ENCODE measurements at places on chromosomes 6 and 20.

DNA sequence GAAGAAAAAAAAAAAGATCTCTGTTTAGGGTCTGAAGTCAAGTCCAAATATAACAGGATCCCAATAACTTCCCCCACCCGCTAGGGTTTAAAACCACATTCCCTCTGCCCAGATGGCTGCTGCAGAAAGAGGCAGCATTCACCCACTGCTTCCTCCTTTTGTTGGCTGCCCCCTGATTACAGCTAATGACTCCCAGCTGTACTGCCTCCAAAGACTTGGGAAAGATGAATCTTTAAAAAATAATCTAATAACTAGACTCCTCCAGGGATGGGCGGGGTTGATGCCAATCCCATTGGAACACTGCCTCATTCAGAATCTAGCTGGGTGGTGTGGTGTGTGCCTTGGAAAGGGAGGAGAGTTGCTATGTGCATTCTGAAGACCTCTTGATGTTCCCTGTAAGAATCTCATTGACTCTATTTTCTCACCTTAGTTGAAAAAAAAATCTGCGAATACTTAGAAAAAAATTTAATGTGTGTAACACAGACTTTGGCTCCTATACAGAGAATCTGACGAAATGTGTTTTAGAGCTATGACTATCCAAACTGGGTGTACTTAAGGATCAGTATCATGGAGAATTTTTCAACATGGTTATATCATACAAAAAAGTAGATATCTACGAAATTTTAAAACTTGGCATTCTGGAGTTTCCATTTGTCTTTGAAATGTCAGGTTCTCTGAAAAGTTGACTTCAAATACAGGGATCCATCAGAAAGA lies 174.0 kb downstream of the RNF144B start:
- no peak for DNase-seq

- no peak for DNase-seq
These were observed 105.0 kb downstream of the TIAM2 start for GRCh38 chr6:155100087-155100486.

DNA sequence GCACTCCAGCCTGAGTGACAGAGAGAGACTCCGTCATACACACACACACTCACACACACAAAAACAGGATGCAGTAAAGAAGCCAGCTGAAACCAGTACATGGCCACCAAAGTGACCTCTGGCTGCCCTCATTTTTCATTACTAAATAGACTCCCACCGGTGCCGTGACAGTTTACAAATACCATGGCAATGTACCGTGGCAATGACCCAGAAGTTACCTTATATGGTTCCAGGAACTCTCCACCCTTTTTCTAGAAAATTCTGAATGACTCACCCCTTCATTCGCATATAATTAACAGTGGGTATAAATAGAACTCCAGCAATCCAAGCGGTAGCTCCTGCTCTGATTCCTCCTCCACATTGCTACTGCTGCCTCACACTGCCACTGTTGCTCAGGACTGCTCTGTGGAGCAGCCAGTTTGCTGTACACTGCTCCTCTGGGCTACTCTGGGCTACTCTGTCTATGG lies 57.7 kb downstream of the SNX5 start:
- no peak for DNase-seq

DNA sequence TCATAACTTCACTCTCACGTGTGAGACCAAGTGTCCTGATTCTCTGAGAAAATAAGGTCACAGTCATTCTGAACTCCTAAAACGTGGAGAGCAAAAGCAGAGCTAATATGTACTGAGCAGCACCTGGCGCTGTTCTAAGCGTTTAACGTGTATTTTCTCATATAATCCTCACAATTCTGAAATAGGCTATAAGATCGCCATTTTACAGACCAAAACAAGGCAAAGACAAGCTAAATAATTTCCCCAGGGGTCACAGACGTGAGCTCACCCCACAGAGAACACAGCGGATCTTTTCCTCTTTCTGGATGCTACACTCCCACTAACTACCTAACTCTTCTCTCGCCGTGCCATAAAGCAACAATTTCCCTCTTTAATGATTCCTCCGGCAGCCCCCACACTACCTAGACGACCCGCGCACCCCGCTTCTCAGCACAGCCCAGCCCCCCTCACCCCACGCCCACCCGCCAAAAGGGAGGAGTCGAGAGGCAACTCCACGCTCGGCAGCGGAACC lies 636 bp downstream of the SUPT3H start:
- peak; percentile 73 for DNase-seq

- peak; percentile 8 for DNase-seq
These were observed 333.9 kb downstream of the HACE1 start for GRCh38 chr6:104525677-104526322.

GRCh38 chr6:38715016-38715689 lies at the start of gene DNAH8:
Gene DNAH8 (plus strand): TSS chr6:38715311. CDS start chr6:38722810, 7,499 bp downstream.
- peak; percentile 7 for DNase-seq
